ENCODE measurements at places on chromosomes 16 and 17.

GRCh38 chr16:11179574-11179973 is 76.4 kb downstream of the SOCS1 start:
- no peak for DNase-seq

GRCh38 chr17:73141411-73141810 is 23.4 kb upstream of the SSTR2 start:
- no peak for DNase-seq

- DNase-seq = no peak
Measured at GRCh38 chr16:5058476-5058875, 7.3 kb downstream of the C16orf89 start.

GRCh38 chr16:13402601-13403000 is 501.2 kb downstream of the SHISA9 start:
- no peak for DNase-seq

DNA sequence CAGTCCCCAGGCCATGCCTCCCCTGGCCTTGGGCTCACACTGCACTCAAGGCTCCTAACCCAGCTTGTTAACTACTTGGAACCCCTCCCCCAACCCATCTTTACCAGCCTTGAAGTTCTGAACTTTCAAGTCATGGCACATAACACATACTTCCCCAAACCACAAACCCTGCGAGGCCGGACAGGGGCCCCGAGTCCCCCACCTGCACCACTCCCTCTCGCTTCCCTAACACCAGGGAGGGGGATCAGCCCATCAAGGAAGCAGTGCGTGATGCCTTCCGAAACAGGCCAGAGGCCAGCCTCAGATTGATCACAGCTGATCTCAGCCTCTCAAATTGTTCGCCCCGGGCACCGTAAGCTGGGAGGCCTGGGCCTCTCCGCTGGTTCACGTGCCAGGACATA is 3.0 kb upstream of the NLRC3 start:
- DNase-seq = no peak

- DNase-seq = peak; percentile 48
Measured at GRCh38 chr16:51540259-51540658, 389.2 kb upstream of the SALL1 start.

DNA sequence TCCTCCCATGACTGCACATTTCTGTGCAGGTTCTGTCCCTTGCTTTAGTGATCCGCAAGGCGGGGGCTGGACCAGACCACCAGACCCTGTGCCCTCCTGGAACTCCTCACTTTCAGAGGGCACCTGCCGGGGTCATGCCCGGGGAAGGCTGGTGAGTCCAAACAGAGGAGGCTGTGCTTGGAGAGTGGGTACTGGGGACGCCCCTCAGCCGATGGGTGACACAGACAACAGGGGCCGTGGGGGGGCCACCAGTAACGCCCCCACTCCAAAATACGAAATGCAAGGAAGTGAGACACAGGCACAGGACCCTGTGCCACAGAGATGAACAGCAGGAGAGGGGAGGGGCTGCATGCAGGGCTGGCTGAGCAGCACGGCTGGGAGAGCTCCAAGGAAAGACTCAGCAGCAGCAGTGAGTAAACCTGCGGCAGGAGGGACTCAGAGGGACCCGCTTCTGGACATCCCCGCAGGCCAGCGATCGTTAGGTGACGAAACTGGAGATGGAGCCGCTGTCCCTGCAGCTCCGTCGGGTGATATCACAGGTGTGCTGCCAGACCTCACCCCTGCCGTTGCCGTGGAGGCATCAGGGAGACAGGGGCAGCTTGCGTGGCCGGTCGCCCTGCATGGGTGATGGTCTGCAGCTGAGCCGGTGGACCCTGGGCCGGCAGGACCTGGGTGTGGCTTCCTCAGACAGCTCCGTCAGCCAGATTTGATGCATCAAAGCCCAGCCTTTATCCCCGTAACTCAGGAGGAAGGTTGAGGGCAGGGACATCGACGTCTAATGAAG is 71.2 kb upstream of the GNG13 start:
- DNase-seq = no peak

DNA sequence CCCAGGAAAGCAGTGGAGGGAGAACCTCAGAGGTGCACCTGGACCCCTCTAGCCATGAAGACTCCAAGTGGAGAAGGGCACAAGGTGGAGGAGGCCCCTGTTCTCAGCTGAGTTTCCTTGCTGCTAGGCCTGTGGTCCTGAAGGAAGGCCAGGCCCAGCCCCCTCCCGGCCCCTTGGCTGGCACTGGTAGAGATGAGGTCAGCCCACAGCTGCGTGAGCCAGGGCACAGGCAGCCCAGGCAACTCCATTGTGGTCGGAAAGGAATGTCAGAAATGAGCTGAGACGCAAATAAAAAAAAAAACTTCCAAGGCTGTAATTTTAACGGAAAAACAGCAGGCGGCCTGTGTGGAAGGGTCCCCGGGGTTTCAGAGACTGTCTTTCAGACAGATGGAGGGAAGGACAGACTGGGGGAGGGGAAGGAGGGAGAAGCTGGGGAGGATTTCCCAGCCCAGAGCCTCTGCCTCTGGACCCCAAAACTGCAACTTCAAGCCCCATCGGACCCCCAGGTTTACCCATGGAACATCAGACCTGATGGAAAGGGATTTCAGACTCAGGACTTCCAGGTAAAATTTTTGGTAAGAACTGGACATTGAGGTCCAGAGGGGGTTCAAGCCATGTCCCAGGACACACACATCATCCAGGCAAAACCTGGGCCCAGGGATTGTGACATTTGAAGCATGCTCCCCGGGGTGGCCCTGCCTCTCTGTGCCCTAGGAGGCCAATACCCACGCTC is 25.6 kb upstream of the MRPS23 start:
- peak; percentile 97 for DNase-seq

- DNase-seq = peak; percentile 98
Measured at GRCh38 chr17:80826955-80827645, 164.5 kb upstream of the CHMP6 start.

DNA sequence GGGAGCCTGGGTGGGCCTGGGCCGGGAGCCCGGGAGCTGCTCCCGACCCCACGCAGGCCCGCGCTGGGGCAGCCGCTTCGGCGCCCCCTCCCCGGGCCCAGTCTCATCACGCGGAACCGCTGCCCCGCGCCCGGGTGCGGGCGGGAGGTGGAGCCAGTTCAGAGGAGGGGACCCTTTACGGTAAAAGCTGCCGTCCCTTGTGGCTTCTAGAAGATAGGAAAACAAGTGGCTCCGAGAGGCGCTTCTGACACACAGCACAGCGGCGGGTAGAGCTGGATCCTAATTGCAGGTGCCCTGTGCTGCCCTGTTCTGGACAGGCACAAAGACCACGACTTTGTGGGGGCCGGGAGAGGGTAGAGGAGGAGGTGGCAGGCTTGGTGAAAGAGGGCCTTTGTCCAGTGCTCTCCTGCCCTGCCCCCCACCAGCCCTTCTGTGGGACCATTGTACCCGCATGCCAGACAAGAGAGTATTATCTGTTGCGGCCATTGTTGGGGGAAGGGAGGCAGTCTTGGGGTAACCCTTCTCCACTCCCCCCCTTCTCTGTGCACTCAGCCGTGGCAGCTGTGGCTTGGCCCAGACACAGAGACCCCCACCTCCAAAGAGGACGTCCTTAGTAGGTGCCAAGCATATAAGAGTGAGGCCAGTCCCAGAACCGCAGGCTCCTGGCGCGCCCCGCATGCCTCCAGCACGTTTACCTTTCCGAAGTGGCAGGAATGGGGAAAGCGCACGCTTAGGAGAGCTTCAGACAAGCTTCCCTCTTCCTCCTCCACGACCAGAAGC is 736 bp downstream of the CNP start:
- DNase-seq = no peak

- DNase-seq = no peak
Measured at GRCh38 chr17:48121923-48122664, 14.5 kb downstream of the SNX11 start.

DNA sequence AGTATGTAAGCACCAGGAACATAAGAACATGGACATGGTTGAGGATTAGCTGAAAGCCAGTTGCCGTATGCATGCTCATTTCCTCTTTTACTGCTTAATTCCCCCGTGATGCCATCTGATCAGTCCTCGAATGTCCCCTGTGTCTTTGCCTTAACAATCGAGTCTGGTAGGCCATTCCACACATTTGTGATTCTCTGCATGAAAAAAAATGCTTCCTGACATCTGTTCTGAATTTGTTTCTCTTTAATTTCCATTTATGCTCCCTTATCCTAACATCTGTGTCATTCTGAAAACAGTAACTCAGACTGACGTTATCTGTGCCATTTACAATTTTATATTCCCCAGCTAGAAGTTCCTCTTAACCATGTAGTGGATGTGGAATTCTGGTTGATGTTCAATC is 158.2 kb upstream of the TOX3 start:
- DNase-seq = no peak

DNA sequence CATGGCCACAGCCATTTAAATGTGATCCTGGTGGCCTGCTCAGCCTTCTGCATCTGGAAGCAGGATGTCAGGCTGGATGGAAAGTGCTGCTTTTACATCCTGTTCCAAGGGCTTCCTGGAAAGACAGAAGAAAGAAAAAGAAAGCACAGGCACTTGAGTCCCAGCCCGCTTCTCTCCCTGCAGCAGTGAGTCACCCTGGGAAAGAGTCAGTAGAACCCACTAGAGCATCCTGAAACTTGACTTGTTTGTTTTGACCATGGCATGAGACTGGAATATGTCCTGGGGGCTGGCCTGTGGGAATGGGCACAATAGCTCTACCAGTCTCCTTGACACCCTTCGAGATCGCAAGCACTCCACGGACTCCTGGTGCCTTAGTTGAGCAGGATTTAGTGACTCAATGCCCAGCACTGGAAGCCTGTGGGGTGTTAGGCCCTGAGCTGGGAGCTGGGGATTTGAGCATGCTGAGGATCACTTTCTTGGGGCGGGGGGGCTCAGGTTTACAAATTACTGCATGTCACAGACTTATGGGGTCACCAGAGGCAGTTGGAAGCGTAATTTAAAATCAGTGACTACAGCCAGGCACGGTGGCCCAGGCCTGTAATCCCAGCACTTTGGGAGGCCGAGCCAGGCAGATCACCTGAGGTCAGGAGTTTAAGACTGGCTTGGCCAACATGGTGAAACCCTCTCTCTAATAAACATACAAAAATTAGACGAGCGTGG is 22.1 kb upstream of the GNA13 start:
- DNase-seq = peak; percentile 65

GRCh38 chr16:56332464-56333079 is 92.8 kb downstream of the AMFR start:
- peak; percentile 75 for DNase-seq

DNA sequence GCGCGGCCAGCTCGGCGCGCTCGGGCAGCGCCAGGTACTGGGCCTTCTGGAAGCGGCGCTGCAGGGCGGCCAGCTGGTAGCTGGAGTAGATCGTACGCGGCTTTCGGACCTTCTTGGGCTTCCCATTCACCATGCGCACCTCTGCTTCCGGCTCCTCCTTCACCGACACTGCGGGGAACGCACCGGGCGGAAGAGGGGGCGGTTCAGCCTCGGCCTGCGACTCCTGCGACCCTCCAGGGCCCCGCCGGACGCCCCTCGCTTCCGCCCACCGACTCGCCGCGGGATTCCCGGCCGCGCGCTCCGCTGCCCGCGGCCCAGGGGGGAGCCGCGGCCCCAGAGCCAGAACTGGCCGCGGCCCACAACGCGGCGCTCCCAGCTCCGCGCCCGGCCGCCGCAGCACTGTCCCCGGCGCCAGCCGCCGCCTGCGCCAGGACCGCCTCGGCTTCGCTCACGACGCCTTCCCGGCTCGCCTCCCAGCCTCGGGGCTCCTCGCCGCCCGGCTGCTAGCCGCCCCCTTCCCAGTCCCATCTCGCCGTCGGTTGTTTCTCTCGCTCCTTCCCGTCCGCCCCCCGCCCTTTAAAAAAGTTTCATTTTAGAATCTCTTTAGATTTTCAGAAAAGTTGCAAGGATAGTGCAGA is 1.5 kb downstream of the DLX3 start:
- DNase-seq = no peak

GRCh38 chr17:2580661-2581060 is 12.8 kb upstream of the PAFAH1B1 start:
- no peak for DNase-seq

DNA sequence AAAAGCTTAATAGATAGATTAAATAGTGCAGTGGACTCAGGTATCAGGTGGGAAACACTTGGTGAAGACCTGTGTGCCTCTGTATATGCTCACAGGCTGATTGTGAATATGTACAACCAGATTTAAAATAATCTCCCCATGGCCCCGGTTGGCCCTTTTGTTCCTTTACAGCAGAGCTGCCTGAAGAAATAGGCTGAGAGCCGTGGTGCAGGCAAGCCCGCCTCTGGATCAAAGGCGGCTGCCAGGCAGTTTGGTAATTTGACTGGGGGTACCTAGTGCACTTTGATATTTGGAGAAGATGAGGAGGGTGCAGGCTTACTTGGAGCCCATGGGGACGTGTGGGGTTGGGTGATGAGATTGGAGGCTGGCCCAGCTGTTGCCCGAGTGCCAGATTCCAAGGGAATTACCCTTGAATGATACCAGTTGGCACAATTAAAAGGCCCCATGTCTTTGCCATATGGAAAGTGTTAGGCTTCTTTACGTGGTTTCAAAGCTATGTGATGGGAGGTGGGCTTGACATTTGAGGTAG is 5.0 kb downstream of the NKD1 start:
- DNase-seq = no peak

DNA sequence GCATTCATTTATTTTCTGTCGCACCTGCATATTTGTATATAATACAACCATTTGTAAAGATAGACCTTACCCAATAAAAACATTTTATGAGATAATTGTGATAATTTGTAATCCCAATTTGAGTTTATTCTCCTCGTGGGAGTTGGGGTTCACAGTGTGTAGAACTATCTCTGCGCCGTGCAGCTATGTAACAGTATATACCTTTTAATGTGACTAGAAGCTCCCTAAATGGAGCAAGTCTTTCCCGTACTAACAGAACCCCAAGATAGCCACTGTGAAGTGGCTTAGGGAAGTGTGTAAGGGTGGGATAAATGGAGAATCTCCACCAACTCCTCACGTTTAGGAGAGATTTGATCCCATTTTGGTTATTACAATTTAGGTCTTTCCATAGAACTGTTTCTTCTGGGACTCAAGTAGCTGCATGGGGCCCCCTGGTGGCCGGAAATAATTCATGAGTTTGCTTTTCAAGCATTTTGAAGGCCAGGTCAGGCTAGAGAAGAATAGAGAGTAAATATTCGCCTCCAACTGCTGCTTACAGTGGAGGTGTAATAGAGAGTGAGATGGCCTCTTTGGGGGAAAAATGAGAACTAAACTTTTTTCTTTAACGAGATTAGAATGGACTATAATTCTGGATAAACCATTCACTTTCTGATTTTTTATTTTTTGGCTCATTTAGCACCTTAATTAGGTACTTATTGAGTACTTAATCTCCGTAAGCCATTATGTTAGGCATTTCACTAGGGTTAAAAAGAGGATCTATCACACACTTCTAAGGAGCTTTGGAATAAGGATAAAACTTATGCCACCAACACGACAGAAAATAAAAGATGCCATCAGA is 4.5 kb downstream of the TMEM100 start:
- DNase-seq = peak; percentile 52

GRCh38 chr17:58383892-58384462 is 32.0 kb upstream of the SUPT4H1 start:
- DNase-seq = no peak

DNA sequence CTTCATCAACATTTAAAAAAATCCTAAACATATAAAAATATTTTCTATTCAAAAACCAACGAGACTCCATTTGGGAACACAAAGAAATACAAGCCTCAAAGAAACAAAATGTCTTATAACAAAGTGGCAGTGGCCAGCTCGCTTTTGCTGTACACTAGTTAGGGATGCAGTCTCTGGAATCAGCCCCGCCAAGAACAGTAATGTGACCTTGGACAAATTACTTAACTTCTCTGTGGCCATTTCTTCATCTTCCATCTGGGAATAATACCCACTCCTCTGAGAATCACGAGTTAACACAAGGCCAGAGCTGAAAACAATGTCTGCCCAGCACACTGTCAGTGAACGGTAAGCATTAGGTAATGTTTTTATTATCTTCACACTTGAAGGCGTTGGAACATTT is 5.6 kb downstream of the STAT5B start:
- DNase-seq = no peak

All from HFFc6 (cell line).